ENCODE measurements at places on chromosomes 12 and 14.

- no peak for DNase-seq
Measured at GRCh38 chr14:89277203-89277602, 139.8 kb downstream of the FOXN3 start.

DNA sequence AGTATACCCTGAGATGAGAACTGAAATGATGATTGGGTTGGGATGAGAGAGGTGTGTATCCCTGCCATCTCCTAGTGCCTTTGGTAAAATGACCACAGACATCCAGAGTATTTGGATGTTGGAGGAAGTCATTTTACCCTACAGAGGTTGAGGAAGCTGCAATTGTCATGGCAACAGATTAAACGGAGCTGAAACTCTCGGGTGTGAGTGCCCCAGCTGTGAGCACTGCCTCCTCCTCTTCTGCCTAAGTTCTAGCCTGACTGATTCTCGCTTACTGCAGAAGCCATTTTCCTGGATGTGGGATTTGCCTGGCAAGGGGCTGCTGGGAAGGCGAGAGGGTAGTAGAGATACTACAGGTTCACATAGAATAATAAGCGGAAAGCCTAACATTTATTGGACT is 10.3 kb upstream of the PPP4R4 start:
- no peak for DNase-seq

GRCh38 chr12:113905829-113906228 is 60.3 kb downstream of the RBM19 start:
- DNase-seq = no peak

GRCh38 chr14:88300817-88301216 is 22.3 kb downstream of the KCNK10 start:
- no peak for DNase-seq

GRCh38 chr12:51630256-51630880 is 39.3 kb downstream of the SCN8A start:
- DNase-seq = no peak

DNA sequence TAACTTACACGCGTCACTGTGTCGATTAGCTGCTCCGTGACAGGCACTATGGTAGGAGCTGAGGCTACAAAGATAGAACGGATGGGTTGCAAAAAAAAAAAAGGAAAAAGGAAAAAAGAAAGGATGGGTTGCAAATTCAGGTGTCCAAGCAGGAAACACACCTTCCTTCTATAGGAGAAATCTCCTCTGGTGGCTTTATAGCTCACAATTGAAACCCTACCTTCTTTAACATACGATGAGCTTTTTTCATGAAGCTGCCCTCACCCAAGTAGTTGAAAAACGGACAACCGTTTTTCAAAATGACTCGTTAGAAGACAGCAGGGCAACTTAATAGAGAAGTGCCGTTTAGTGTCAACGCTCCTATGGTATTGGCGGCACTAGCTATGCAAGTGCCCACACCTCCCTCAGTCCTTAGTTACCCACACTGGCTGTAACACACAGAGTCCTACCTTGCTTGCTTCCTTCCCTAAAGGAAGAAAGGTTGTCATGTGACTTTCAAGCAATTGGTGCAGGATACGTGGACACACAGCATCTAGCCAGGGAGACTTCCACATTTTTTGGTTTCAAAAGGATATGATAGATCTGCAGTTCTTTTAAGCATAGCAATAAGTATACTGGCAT is 682 bp upstream of the TRIP11 start:
- DNase-seq = peak; percentile 11

- no peak for DNase-seq
Measured at GRCh38 chr12:99002156-99002555, 357.1 kb downstream of the APAF1 start.

DNA sequence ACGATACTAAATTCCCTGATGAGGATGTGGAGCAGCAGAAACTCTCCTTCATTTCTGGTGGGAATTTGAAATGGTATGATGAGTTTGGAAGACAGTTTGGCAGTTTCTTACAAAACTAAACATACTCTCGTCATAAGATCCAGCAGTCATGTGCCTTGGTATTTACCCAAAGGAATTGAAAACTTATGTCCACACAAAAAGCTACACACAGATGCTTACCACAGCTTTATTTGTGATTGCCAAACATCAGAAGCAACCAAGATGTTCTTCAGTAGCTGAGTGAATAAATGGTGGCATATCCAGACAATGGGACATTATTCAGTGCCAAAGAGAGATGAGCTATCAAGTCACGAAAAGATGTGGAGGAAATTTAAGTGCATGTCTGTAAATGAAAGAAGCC is 10.7 kb upstream of the APOLD1 start:
- no peak for DNase-seq

GRCh38 chr14:96832351-96832750 is 35.2 kb downstream of the VRK1 start:
- no peak for DNase-seq

DNA sequence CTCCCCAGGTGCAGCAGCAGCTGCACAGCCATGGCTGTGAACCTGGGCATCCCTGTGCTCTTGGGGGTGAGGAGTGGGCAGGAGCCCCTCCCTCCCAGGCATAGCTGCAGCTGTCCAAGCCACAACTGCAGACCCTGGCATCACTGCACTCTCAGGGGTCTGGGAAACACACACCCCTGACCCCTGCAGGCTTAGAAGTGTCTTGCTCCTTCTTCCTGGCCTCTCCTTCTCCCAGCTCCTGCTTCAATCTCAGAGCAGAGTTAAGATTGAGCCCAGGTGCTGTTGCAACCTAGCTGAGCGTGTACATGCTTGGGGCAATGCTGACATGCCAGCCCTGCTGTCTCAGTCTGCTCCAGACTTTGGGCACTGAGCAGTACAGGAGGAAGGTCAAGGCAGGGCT is 833.6 kb downstream of the FLRT2 start:
- no peak for DNase-seq

DNA sequence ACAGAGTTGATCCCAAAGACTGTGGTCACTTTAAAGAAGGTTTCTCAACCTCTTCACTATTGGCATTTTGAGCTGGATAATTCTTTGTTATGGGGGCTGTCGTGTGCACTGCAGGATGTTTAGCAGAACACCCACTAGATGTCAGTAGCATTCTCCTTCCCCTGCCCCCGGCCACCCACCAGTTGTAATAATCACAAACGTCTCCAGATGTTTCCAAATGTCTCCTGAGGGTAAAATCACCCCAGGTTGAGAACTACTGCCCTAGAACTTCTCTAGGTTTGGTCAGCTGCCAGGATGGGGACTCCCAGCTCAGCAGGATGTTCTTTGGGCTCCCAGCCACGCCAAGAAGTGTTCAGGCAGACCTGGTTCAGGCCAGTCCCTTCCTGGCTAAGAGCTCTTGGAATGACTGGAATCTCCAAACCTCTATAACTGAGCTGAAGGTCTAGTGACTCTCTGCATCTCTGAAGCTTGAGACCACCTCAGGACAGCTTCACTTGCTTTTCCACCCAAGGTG is 12.5 kb upstream of the AJUBA start:
- DNase-seq = no peak

DNA sequence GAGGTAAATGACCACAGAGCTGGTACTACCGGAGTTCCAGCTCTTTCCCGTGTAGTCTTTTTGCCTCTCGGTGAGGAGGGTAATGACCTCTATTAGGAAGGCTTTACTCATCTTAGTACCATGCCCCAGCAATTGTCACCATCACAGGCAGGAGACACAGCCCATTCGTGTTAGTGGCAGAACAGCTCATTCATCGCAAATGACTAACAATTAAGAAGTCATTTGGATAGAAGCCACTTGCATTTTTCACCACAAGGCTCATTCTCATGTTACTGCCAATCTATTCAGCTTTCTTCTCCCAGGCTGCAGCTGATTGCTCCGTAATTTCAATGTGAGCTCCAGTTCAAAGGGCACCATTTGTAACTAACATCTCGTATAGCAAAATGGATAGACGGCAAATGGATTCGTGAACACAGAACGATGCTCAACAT is 718.8 kb upstream of the TMEM132C start:
- peak; percentile 11 for DNase-seq

DNA sequence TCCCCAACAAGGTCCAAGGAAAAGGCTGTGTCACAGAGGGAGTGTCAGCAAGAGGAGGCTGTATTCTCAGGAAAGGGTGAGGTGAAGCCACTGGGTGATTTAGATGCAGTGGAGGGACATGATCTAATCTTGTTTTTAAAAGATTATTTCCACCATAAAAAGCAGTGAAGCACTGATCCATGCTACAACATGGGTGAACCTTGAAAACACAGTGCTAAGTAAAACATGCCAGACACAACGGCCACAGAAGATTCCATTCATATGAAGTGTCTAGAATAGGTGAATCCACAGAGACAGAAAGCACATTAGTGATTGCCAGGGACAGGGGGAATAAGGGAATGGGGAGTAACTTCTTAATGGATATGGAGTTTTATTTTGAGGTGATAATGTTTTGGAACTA is 12.8 kb downstream of the RITA1 start:
- DNase-seq = no peak

- no peak for DNase-seq
Measured at GRCh38 chr12:97637770-97638169, 175.2 kb downstream of the RMST start.

GRCh38 chr14:74566174-74567141 is 45.6 kb downstream of the LTBP2 start:
- DNase-seq = no peak

DNA sequence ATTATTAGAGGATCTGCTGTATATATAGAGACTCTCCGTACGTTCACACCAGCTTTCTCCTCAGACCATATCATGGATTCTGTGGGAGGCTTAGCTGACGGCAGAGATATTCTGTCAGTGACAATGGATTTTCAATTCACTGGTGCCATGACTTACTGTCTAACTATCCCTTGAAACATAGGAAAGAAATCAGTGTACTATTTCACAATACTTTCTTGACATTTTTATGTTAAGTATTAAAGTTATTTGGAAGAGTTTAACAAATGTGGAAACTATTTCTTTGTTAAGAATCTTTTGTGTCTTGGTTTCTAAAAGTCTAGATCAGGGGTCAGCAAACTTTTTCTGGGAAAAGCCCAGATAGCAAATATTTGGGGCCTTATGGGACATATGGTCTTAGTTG is 118.5 kb downstream of the GTF2A1 start:
- no peak for DNase-seq

DNA sequence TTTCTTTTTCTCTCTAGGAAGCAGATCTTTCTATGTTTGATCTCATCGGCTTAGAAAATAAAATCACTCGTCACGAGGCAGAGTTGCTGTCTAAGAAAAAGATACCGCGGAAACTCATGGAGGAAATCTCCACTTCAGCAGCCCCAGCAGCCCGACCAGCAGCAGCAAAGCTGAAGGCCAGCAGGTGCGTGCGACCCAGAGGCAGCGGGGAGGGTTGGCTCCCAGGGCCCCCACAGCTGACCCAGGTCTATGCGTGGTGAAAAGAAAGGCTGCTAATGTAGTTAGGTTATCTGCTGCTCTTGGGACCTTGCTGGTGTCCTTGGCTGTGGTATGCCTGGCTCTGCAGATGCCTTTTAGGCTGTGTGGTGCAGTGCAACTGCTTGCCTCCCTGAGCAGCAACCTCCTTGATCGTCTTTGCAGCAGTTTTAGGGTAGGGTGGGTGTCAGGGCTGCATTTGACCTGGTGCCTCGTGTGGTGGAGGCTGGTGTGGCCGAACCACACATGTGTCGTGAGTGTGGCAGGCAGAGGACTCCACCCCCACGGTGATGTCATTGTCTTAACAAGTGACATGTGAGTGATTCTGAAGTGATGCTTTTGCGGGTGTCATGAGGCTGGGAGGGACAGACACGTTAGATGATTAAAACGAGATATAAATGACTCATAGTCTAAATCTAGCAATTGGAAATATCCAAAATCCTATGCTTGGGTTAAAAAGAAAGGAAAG is 68.6 kb downstream of the EP400 start:
- no peak for DNase-seq

DNA sequence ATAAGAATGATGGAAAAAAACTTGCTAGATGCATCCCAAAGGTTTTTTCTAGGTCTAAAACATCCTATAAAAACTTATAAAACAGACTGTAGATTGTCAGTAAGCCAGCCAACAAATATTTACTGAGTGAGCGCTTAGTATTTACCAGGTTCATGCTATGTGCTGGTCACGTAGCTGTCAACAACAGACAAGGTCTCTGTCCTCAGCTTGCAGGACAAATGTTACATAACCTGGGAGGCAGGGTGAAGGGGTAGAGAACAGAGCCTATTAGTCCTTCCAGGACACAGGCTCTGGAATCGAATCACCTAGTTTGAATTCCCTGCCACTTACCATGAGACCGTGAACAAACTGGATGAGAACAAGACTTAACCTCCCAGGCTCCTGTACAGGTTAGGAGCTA is 6.4 kb downstream of the NFYB start:
- no peak for DNase-seq

GRCh38 chr14:58770491-58770982 is 132.8 kb downstream of the DACT1 start:
- DNase-seq = no peak

DNA sequence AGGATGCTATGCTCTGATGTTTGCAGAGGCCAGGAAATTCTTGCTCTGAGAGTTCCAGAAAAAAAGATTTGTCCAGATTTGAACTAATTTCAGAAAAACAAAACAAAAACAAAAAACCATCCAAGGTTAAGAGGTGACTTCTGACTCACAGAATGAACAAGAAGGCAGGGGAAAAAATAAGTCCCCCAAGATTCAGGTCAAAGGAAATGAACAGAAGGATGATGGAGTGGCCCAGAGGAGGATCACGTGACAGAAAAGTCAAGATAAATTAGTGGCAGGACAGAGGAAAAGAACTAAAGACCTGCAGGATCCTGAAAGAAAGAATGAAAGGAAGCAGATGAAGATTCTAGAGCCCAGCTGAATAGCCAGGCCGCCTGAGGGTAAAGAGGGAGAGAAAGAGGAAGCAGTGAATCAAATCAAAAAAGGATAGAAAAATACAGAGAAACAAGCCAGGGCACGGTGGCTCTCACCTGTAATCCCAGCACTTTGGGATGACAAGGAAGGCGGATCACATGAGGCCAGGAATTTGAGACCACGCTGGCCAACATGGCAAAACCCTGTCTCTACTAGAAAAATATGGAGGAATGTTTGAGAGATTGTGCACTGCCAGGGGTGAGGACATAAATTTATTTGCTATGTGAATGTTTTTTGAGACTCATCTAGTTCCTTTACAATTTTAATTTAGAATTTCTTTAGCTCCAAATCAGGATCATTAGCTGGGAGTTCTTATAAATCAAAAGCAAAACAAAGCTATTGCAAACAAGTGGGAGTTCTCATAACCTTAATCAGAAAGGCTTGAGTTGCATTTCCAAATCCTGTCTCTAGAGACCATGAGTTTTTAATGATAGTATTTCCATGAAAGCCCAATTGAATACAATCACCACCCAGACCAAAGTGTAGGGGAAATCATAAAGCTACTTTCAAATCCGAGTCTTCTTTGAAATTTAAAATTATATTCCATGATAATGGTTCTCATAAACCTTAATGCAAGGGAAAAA is 217.1 kb upstream of the PLEKHG7 start:
- no peak for DNase-seq

- no peak for DNase-seq
Measured at GRCh38 chr14:36398463-36399291, 78.2 kb upstream of the MBIP start.

- no peak for DNase-seq
Measured at GRCh38 chr14:89166633-89167032, 250.4 kb downstream of the FOXN3 start.

GRCh38 chr14:55309761-55310365 is 38.6 kb downstream of the FBXO34 start:
- no peak for DNase-seq

All from kidney capillary endothelial cell (primary cell).